Fibroblast of lung (primary cell): ENCODE measurements at places on chromosomes 1 and 21.

DNA sequence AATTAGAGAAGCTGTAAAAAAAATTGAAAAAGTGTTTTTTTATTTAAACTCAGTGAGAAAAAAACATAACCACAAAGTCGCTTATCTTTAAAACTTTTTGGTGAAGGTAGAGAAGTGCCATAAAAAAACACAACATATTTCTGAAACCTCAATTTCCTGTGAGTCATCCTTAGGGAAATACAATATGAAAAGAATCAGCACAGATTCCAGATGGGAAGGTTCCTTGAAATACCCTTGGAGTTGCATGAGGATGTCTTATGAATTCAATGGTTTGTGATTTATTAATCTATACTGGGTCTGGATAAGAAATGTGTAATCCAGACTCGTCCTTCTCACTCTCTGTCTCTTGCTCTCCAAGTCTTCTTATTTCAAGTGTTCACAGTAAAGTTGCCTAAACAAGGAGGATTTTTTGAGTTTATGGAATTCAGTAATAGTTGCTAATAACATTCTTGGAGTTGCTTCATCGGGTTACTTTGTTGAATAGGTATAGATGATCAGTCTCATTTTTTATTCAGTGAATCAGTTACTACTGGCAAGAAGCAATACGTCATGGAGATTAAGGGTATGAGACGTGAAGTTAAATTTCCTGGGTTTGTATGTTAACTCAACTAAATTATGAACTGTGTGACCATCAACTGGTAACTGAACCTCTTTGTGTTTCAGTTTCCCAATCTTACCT, 191.4 kb downstream of the KCNK2 start:
- peak; percentile 82 for DNase-seq

DNA sequence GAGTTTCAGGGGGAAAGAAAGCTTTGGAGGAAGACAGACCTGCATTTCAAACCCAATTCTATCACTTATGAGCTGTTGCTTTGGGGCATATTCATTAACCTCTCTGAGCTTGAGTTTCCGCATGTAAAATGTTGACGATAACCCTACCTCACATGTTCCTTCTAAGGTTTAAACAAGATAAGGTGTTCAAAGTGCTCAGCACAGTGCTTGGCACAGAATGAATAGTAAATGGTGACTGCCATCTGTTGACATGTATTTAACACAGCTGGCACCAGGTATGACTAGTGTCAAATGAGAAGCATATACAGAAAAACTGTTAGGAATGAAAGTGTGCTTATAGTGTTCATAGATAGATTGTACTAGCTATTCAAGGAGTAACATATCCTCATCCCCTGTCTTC, 155.5 kb downstream of the PTGER3 start:
- no peak for DNase-seq

DNA sequence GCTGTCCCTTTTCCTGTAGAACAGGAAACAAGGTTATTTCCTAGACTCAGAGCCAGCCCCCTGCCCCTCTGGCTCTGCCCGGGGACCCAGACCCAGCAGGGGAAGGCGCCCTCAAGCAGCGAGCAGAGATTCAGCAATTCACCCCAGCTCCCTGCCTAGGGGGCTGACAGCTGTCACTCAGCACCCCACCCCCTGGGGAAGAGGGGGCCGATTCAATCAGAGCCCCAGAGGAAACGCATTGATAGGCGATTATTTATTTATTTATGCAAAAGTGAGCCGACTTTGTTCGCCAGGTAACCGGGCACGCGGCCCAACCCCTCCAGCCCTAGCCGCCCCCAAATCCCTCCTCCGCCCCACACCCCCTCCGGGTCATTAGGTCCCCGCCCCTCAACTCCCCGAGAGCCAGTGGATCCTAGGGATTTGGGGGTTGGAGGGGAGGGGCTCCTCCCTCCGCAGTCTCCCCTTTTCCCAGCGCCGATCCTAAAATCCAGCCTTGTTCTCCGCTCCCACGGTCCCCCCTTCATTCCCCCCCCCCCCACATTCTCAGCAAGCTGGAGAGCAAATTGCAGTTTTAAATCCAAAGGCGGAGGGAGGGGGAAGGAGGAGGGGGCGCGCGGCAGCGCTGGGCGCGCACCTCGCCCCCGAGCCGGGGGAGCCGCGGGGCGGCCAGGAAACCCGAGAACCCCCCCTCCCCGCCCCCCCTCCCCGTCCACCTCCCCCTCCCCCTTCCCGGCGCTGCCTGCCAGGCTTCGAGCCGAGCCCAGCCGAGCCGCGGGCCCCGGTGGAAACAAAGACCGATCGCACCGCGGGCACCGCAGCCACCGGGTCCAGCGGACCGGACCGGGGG, 1.3 kb downstream of the AHDC1 start:
- no peak for DNase-seq

GRCh38 chr21:44723177-44724131, 12.1 kb upstream of the TSPEAR start:
- no peak for DNase-seq

DNA sequence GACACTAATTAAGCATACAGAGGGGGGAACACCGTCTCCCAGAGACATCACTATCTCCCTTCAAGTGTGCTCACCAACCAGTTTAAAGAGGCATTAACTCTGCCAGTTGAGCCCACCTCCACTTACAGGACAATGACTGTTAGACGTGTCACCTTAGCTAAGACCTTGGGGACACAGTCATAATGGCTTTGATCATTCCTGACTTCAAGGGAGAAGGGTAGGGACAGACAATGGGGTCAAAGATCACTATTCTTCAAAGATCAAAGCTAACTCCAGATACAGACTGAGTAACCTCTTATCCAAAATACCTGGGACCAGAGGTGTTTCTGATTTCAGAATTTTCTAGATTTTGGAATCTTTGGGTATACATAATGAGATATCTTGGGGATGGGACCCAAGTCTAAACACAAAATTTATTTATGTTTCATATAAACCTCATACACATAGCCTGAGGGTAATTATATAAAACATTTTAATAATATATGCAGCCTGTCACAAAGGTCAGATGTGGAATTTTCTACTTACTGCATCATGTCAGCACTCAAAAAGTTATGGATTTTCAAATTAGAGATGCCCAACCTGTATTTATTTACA, 246.1 kb downstream of the SLC45A1 start:
- DNase-seq: no peak

DNA sequence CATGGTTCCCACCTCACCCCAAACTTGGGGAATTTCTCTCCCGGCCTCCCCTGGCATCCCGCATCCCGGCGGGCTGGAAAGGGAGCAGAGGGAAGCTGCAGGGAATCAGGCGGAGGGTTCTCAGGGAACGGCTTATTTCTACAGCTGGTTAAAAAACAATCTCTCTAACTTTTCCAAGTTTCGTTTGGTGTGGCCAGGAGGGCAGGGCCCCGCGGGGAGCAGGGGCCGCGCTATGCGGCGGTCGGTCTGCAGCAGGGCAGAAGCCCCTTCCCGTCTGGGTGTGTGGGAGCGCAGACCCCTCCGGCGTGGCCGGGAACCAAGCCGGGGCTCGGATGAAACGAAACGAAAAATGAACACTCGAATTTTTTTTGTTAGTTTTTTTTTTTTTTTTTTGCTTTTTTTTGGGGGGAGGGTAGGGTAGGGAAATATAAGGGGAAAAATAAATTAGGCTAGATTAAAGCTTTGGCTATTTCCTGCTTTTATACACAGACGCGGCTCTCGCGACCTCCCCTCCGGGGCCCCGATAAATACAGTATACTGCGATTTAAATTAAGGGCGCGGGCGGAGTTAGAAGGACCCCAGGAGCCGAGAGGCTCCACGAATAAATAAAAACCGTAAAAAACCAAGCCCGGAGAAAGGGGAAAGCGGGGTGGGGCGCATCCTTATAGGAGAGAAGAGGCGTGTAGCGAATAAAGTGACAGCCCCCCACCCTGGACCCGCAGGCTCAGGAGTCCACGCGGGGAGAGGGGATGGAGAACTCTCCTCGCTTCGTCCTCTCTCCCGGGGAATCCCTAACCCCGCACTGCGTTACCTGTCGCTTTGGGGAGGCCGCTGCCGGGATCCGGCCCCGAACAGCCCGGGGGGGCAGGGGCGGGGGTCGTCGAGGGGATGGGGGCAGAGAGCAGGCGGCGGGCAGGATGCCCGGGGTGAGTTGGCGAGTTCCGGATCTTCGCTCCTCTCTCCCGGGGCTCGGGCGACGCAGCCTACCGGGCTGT, 2.1 kb downstream of the POU3F1 start:
- peak; percentile 22 for DNase-seq

- peak; percentile 23 for DNase-seq
Measured at GRCh38 chr1:48026275-48026674, 29.1 kb upstream of the TRABD2B start.

GRCh38 chr1:183388735-183389134, 29.4 kb downstream of the NMNAT2 start:
- DNase-seq: no peak

DNA sequence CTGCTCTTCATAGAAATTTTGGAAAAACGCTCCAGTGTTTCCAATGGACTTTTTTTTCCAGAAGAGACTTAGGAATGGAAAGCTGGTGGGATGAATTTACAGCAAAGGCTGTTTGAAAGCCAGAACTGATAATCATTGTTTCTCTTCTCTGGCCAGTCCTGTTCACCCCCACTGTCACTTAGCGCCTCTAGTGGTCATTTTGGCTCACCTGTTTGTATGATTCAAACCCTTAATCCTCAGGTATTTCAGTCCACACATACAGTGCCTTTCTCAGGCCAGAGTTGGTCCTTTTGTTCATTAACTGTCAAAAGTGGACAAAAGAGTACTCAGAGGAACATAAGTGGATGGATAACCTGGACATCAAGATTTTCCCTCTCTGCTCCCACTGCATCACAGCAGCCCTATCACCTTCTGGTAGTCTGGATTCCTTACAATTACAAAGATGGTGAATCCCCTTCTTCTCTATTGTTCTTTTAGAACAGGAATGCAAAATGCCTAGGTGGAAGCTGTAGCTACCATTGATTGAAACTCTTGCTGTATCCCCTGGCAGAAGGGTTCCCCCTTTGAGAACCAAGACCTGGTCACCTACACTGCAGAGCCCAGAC, 177.6 kb upstream of the OLFM3 start:
- no peak for DNase-seq

GRCh38 chr1:218931324-218931723, 242.4 kb upstream of the LYPLAL1 start:
- DNase-seq: no peak

- DNase-seq: no peak
Measured at GRCh38 chr21:37273911-37274690, 7.0 kb upstream of the VPS26C start.

- no peak for DNase-seq
Measured at GRCh38 chr1:219529116-219529515, 83.8 kb downstream of the ZC3H11B start.

- DNase-seq: no peak
Measured at GRCh38 chr1:45488666-45489377, 2.1 kb downstream of the TESK2 start.

DNA sequence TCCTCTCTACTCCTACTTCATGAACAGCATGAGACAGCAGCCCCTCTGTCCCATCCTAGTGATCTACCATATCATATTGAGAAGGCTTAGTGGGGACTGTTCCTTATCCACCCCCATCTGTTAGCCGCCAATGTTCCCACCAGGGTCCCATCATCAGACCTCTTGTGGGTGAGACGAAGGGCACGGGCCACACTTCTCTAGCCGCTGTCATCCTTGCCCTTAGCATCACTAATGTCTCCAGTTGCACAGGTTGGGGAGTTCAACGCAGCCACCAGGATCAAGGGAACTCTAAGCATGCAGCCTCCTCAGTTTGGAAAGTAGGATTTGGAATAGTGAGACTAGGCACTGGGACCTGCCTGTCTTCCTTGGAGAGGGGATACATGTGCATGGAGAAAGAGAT, 20.1 kb downstream of the INKA2 start:
- no peak for DNase-seq
